ENCODE measurements at places on chromosomes 1 and 21.

DNA sequence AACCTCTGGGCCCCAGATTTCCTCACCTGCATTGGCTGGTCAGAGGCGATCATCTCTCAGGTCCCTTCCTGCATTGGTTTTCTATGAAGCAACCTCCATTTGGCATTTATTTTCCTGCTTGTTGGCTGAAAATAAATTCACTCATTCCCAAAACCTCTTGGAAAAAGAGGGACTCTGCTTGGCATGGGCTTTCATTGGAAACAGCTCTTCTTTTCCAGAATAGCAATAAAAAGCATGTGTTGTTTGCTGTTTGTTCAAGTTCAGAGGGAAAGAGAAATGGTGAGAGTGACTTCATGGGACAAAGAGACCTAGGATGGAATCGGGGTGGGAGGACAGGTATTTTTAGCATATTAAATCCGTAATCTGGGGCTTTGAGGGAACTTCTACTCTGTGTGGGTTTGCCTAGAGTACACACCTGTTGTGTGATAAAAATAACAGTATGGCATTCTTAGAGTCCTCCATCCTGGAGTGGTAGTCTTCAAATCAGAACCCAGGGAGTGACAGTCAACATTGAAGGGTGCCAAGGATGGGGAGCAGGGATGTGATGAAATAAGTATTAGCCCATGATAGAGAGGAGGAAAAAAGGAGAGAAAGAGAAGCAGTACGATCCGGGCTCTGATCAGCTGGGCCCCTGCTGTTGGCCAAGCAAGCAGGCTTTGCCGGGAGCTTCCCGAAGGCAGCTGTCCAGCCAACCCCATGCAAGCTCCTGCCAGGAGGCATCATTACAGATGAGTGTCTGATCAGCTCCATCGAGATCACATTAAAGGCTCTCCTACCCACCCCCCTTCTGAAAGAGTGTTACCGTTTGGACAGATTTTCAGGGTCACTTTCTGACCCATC lies 131.9 kb upstream of the NFIA start:
- no peak for DNase-seq

DNA sequence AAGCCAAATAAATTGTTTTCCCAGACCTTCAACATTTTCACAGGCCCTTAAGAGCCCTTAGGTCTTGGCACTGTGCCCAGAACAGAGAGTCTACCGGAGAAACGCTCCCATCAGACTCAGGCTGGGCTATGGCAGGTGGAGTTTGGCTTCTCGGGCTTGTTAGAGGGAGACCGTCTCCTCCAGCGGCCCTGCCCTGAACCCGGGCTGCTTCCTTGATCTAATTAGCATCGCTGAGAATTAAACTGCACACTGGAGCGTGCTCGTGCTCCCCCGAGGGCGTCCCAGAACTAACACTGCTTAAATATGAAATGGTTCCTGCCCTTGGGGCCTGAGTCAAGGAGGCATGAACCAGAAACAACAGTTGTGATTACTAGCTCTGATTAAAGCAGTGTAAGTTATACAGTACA lies 634.4 kb downstream of the MATN1 start:
- no peak for DNase-seq

DNA sequence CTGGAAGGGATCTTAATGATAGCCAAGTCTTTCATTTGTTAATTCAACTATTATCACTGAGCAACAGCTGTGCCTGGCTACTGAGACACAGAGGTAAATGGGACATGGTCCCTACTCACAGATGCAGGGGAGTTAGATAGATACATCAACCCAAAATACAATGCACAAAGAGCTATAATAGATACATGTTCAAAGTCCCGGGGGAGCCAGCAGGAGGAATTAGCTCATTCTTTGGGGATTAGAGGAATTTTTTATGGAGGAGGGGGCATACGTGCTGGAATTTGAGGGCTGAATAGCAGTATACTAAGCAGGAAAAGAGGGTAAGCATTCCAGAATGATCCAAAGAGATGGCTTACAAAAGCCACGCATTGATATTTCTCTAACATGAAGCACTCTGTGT lies 34.6 kb downstream of the C8B start:
- DNase-seq, result no peak

GRCh38 chr1:163172596-163172995 lies 30.1 kb downstream of the RGS5 start:
- no peak for DNase-seq

DNA sequence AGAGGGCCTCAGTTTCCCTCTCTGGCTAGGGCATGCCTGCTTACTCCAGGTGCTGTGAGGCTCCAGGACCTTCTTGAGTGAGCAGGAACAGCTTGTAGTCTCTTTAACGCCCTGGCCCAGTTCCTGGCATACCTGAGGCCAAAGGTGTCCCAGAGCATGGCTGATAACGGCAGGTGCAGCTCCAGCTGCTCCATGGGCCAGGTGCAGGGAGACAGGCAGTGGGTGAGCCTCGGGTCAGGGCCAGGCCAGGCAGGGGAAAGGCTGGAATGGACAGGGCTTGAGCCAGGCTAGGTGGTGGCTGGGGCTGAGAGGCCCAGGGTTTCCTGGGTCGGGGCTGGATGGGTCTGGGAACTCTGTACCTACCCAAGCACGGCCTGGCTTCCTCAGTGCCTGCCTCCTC lies 18.3 kb downstream of the EDN2 start:
- DNase-seq, result no peak

DNA sequence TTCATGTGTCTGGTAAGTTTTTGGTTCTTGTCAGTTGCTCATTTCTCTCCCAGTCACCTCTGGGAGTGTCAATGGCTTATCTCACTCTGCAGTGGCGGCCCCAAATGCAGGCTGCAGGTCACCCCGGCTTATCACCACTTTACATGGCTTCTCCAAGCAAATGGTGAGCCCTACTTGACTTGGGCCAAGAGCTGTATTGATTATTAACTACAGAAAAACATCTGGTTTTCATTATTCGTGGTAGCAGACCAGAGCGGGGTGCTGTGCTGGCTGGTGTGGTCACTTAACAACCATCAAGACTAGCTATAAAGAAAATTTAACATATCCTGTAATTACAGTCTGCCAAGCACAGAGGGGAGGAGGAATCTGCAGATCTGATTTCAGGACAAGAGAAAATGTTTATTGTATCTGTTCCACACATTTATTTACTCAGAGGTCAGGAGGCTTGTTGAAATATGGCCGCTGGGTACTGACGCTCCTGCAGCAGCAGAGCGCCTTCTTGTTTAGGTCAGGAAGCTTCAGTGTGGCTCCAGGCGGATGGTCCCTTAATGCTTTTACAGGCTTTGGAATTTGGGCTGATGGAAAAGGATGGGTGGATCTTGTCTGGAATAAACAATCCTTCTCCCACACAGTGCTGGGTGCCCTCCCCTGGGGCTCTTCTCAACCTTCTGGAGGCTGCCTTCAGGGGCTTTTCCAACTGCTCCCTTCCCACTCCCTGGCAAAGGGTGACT lies 87.8 kb downstream of the HLX start:
- no peak for DNase-seq

DNA sequence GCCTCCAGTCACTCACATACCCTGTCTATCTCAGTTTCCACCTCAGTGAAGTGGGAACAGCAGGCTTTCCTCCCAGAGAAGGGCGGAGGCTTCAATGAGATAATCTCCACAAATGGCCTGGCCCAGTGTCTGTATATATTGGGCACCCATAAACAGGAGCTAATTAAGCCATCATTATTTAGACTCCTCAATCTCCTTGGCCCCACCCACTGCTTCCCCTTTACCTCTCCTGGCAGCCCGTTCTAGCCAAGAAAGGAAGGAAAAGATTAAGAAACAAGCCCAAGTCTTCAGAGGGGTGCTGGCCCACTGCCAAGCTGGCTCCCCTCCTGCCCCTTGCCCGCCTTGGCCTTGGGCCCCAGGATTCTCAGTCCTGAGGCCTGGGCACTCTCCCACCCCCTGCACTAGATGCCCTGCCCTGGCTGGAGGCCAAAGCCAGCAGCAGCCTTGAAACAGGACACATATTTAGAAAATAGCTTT lies 15.9 kb upstream of the EPB41 start:
- no peak for DNase-seq

- no peak for DNase-seq
Measured at GRCh38 chr1:117179471-117179870, 31.3 kb downstream of the VTCN1 start.

GRCh38 chr1:1777950-1778662 lies at the start of gene NADK:
Gene NADK, minus strand, starts transcription at chr1:1778470. Its CDS starts 13,064 bp downstream, at chr1:1765406.
- peak; percentile 51 for DNase-seq

DNA sequence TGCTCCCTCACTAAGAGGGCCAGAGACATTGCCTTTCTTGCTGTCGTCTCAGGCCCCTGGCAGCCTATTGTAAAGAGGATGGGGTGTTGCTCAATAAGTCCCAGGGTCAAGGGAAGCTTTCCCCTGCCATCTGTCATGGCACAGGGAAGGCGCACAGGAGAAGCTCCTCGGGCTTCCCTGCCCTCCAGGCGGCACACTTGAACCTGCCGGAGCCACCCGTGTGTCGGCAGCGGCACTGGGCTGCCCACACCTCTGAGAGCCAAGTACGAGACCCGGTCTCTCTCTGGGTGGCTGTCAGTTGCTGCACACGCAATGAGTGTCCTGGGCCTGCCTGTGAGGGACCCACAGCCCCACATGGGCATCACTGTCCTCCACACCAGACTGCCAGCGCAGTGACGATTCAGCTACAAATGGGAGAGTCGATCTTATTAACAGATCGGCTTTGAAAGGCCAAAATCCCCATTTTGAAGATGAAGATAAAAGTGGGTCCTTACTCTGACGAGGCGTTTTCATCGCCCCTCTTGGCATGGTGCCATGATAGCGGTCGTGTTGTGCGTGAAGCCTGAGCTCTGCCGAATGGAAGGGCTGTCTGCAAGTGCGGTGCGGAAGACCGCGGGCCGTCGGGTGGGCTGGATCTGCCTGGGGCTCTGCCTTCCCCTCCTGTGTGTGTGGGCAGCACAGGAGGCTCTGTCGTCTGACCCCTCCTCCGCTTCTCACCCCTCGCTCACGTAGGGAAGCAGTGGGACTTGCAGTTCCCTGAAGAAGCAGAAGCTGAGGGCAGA lies 29.2 kb upstream of the PDXK start:
- DNase-seq, result no peak

DNA sequence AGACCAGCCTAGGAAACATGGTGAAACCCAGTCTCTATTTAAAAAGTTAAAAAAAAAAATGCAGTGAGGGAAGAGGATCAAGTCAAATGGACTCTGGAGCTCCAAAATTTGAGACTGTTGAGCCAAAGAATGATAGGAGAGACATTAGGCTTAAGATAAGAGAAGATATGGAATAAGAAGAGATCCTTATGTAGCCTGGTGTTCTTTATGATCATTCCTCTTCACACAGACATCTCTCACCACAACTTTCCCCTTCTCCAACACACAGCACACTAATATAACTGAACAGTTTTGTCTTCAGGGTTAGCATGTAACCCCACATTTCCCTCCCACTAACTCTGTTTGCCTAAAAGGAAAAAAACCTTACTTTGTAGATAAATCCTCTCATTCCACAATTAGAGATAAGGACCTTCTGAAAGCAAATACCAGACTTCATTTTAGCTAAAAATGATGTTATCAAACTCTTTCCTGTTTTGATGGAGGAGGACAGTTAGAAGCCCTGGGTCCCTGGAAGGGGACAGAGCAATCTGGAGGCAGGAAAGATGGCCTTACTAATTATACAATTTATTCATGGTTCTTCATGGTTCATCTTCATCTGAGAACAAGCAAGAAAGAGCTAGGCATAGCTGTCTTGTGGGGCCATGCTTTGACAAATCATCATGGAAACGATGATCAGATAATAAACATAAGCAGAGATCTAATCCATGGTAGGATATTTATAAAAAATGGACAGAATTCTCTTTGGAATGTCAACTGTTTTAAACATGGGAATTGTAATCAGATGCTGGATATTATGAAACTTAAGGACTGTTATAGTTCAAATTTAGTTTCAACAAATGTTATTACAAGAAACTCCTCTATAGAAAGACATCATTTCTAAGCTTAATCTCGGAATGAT lies 96.7 kb upstream of the S1PR1 start:
- no peak for DNase-seq

- no peak for DNase-seq
Measured at GRCh38 chr21:15363921-15364320, 299.1 kb upstream of the NRIP1 start.

- DNase-seq, result no peak
Measured at GRCh38 chr1:204670152-204670927, 15.2 kb downstream of the LRRN2 start.

DNA sequence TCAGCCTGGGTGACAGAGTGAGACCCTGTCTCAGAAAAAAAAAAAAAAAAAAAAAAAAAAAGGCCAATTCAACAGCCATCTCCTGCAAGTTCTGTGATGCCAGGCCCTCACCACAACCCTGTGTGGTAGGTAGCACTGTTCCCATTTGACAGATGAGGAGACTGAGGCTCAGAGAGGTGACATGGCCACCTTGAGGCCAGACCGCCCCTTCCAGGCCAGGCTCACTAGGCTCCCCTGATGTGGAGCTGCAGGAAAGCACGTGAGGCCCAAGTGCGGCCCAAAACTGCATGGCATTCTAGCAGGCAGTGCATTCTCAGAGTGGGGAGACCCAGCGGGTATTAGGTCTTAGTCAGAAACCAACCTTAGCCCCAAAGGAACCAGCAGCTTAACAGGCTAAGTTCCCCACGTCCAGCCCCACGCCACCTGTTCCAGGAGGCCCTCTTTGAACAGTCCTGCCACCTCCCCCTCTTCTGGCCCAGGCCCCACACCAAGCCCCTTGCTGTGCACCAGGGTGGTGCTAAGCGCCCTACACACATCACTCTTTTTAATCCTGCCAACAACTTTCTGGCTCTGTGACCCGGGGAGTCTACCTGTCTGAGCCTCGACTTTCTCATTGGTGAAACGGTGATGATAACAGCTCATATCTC lies 11.7 kb upstream of the ECE1 start:
- DNase-seq, result no peak

- no peak for DNase-seq
Measured at GRCh38 chr1:184810735-184811343, 56.2 kb upstream of the EDEM3 start.

DNA sequence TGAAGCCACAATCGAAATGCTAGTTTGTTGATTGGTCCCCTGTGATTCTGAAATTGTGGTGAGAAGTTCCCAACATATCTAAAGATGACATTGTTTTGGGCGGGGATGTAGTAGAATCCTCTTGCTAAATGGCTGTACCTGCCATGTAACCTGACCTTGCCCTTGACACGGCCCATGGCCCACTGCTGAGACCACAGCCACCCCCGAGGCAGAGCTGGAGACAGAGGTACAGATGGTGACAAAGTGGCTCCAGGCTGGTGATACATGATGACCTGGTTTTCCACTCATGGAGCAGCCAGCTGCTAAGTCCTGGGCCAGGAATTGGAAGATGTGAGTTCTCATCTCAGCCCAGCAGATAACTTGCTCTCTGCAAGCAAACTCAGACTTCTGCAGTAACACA lies 226.5 kb downstream of the FOXD2 start:
- no peak for DNase-seq

GRCh38 chr1:155226188-155226909 lies 17.9 kb downstream of the MTX1 start:
- peak; percentile 71 for DNase-seq

Data from globus pallidus (tissue), 1 donor.